ENCODE measurements at places on chromosomes 5 and 9. TPM values are rescaled to one million over a fixed set of nuclear protein-coding genes. Genes with fewer than 3 reads are reported as not detected.

ERBIN gene
- 20.8 TPM for total RNA-seq

GARIN3 gene
- not detected for total RNA-seq

CTSV gene
- 15.2 TPM for total RNA-seq

C7 gene
- total RNA-seq, result not detected

ANKRA2 gene
- total RNA-seq, result 14.9 TPM

BAG1 gene
- total RNA-seq, result 139 TPM

PCDHGA3 gene
- total RNA-seq, result not detected

KCNIP1 gene
- not detected for total RNA-seq

MAMDC2 gene
- 0.25 TPM for total RNA-seq

AJM1 gene
- 4.0 TPM for total RNA-seq

SLC1A1 gene
- 1.7 TPM for total RNA-seq

GFI1B gene
- not detected for total RNA-seq

ADAMTS12 gene
- total RNA-seq, result 8.6 TPM

MIGA2 gene
- total RNA-seq, result 11.7 TPM

FST gene
- total RNA-seq, result 13.3 TPM

NIPAL4 gene
- 9.9 TPM for total RNA-seq

ZNF366 gene
- not detected for total RNA-seq

PCDHA9 gene
- not detected for total RNA-seq

NIPSNAP3A gene
- total RNA-seq, result 13.7 TPM

NOXA1 gene
- 1.0 TPM for total RNA-seq

PCDHB9 gene
- not detected for total RNA-seq

Data from A549 treated with CpdA at 1 μM for 4 hours (cell line).